Posterior vena cava (tissue), 2 donors: ENCODE measurements at places on chromosomes 11 and 22. TPM values are rescaled to one million over a fixed set of nuclear protein-coding genes. Genes with fewer than 3 reads are reported as not detected.

GRCh38 chr22:39368461-39368911, 18.7 kb downstream of the SYNGR1 start:
- no peak for DNase-seq

DNA sequence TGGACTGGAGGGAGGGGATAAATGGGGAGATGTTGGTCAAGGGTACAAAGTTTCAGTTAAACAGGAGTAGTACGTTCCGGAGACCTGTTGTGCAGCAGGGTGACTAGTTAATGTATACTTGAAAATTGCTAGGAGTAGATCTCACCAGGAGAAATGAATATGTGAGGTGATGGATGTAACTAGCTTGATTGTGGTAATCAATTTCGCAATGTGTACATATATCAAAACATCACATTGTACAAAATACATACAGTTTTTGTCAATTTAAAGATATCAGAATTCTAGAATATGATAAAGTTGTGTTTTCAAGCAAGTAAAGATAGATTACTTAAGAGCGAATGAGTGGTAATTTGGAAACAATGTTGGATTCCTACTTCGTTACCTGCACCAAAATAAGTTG, 13.3 kb downstream of the EIF3F start:
- no peak for DNase-seq

- peak; percentile 75 for DNase-seq
Measured at GRCh38 chr22:49363526-49364230, 464.0 kb downstream of the BRD1 start.

- no peak for DNase-seq
Measured at GRCh38 chr11:134781380-134781866, 369.4 kb upstream of the B3GAT1 start.

DNA sequence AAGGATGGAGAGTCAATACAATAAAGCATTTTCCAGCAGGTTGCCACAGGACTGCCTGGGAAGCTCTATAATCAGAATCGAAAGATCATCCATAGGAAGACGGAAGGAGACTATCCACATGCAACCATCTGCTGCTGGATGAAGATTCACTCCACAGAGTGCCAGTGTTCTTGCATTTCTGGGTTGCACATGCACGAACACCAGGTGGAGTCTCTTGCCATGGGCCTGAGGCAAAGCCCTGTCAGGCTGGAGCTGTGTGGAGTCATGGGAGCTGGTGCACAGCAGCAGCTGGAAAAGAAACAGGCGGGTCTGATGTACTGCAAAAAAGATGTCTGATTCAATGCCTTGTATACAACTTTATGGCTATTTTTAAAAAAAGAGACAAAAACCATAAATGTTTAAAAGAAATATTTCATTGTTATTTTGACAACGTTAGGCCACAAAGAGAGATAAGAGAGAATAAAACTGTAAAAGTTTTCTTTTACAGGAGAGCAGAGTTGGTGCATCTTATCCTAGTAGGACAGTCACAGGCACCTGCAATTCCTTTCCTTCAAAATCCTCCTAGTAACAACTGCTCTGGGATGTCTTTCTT, 12.9 kb upstream of the FAT3 start:
- DNase-seq, result no peak

- DNase-seq, result no peak
Measured at GRCh38 chr11:46913484-46913883, 4.9 kb downstream of the LRP4 start.

- DNase-seq, result peak; percentile 60
Measured at GRCh38 chr11:72568861-72569260, 105.4 kb downstream of the PDE2A start.

GRCh38 chr22:46900549-46900948, 138.1 kb downstream of the TBC1D22A start:
- DNase-seq, result no peak

DNA sequence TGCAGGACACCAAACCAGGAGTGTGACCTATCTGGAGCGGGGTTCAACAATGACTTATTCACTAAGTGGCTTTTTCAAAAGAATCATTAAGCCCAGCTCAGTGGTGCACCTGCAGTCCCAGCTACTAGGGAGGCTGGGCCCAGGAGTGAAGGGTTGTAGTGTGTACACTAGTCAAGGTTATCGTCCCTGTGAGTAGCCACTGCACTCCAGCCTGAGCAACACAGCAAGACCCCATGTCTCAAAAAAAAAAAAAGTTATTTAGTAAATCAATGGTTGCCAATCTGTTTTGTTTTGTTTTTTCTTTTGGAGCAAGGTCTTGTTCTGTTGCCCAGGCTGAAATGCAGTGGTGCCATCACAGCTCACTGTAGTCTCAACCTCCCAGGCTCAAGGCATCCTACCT, 7.9 kb downstream of the RHOG start:
- no peak for DNase-seq

- peak; percentile 91 for DNase-seq
Measured at GRCh38 chr11:46389450-46390330, 1.9 kb downstream of the CHRM4 start.

DNA sequence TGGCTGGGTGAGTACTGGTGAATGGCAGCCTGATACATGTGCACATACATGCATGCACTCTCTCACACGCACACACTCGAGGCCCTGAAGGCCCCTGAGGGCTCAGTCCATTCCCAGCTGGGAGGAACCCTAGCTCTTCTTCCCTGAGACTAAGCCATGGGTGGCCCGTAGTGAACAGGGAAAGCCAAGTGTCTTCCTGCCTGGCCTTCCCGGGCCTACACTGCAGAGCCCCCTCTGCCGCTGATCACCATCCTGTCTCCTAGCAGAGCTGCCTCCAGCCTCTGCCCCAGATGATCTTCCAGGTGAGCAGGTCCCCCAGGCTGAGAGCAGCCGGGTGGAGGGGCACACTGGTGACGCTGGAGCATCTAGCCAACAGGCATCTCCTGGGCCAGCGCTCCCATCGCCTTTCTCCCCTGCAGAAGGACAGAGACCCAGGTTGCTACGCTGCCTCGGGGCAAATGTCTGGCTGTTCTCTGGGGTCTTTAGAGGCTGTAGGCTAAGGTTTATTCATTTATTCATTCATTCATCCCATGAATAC, 57.3 kb downstream of the CD82 start:
- DNase-seq, result peak; percentile 63

GRCh38 chr11:71307811-71308645, 55.7 kb upstream of the SHANK2 start:
- DNase-seq, result peak; percentile 22

DNA sequence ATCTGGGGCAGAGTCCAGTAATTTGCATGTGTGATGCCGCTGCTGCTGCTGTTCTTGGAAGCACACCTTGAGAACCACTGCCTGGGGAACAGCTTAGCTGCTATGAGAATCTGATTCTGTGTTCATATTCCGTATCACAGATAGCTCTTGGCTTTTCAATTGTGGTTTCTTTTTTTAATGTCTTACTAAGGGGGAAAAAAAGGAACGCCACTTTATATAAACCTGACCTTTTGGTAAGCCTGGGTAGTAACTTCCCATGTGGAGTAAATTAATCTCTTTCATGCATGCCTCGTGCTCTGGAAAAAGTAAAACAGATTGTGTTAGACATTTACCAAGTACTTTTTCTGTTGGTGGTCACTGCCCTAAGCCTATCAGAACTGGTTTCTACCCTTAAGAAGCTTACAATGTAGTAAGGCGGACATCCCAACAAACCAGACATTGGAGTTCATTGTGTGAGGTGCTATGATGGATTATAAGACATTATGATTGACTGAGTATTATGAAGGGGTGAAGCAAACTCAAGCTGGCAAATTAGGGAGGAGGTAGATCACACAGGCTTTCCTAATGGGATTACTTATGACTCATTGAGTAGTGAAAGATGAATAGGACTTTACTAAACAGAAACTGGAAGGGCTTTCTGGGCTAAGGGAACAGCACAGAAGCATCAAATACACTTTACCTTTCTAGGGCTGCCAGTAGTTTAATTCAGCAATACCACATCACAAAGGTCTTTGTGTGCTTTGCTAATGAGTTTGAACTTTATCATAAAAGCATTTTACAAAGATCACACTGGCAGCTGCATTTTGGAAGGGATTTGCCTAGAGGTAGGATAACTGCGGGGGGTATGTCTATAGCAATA, 64.7 kb downstream of the MAML2 start:
- DNase-seq, result no peak

DNA sequence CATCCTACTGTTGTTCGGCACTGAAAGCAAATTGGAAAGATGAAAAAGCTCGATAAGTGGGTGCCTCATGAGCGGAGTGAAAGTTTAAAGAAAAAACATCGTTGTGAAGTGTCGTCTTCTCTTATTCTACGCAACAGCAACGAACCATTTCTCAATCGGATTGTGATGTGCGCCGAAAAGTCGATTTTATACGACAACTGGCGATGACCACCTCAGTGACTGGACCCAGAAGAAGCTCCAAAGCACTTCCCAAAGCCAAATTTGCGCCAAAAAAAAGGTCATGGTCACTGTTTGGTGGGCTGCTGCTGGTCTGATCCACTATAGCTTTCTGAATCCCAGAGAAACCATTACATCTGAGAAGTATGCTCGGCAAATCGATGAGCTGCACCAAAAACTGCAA, 58.4 kb upstream of the FBXO3 start:
- no peak for DNase-seq

- no peak for DNase-seq
Measured at GRCh38 chr11:68843052-68843561, 1.4 kb upstream of the CPT1A start.

- no peak for DNase-seq
Measured at GRCh38 chr22:40703174-40703573, 23.9 kb downstream of the MCHR1 start.

DNA sequence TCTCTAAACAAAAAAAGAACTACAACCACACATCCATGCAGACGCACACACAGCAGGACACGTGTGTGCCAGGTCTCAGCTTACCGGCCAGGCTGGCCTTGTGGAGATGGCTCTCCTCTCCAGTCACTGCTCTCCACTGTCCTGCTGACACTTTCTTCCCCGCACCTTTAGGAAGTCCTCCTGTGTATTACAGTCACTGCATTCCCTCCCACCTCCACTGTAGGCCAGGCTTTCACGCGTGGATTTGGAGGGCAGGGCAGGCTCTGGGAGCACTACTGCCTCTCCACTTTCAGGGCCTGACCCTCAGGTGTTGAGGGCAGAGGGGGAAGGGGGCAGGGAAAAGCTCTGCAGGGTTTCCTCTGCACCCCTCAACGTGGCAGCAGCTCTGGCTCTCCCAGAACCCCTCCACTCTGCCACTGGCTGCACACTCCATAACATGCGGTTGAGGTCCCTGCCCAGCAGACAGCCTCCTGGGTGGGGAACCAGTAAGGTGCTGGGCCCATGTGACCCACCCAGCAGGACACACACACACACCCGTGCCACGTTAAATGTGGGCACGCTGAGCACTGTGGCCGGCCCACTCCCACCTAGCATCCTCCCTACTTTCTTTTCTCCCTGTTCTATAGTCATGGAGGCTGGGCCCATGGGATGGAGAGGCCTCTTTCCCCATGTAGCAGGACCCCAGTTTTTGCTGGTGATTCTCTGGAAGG, 107.0 kb upstream of the PITPNB start:
- DNase-seq, result no peak

GRCh38 chr11:134228625-134229024, 4.2 kb downstream of the VPS26B start:
- no peak for DNase-seq

- DNase-seq, result no peak
Measured at GRCh38 chr11:35011389-35011788, 95.0 kb downstream of the PDHX start.

DNA sequence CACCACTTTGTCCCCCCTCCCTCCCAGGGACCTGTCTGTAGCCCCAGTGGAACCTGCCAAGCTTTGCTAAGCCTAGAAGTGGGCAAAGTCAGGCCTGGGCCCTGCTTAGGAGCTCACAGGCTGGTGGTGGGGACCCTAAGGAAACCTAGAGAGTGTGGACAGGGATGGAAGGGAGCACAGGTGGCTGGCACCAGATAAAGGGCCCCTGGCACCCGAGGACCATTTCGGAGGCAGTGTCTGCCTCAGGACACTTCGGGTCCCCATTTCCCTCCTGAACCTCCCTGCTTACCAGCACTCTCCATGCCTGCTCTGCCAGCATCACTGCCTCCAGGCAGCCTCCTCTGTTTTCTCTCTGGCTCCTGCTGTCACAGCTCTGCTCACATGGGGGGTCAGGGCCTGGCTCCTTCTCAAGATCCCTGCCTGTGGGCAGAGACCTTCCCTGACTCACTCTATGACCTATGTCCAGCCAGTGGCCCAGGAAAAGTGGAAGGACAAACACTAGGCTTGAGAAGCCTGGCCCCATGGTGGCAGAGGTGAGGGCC, 13.6 kb upstream of the OMP start:
- DNase-seq, result peak; percentile 44

DNA sequence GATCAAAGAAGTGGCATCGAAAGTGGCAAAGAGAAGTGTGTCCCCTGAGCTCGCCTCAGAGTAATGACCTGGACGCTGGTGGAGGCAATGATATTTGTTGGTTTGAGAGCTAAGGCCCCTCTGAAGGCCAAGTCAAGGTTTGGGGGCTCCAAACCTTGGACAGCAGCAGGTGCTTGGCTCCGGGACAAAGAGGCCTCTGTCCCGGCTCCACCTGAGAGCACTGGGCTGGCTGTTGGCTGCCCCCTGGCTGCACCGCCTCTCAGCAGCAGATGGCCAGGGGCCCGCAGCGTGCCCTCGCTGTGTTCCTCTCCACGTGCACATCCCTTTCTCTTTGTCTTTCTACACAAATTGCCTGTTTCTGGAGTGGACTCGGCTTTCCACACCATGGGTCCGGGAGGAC, 301.3 kb downstream of the NTM start:
- no peak for DNase-seq

- DNase-seq, result peak; percentile 72
Measured at GRCh38 chr11:46271875-46272815, 5.3 kb upstream of the CREB3L1 start.

GRCh38 chr22:20615533-20616450, 108.4 kb downstream of the MED15 start:
- no peak for DNase-seq

DNA sequence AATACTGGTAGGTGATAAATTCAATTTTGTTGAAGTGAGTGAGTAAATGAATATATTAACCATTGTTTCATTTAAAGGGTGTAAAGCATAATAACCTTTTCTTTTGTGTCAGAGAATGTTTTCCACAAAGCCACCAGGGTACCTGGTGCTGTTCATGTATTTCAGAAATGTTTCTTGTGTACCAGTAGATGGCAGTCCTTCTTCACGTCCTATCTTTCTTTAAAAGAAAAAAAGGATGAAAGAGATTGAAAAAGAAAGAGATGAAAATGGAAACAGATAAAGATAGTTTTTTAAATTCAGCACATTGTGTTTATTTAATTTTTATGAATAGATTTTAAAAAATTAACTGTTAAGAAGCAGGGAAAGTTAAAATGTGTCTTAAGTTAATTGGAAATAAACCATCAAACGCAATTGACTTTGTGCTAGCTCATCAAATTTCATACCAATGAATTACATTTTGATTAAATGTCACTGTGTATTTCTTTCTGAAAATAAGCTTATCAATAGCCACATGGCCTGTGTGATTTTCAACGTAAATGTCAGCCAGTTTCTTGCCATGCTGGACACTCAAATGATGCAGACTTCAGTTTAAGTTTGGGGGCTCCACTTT, 65.5 kb upstream of the CHORDC1 start:
- no peak for DNase-seq

GRCh38 chr11:74717221-74717969, 13.8 kb downstream of the CHRDL2 start:
- no peak for DNase-seq

Gene SLC22A6
- not detected for total RNA-seq

Gene CFAP68
- total RNA-seq, result 9.2 TPM

Gene NNMT
- total RNA-seq, result 631 TPM

Gene PAX6
- not detected for total RNA-seq

Gene IFITM1
- 275 TPM for total RNA-seq

Gene SMIM35
- not detected for total RNA-seq

Gene C1QTNF4
- 7.1 TPM for total RNA-seq
